ENCODE measurements at places on chromosomes 7 and 10. TPM values are rescaled to one million over a fixed set of nuclear protein-coding genes. Genes with fewer than 3 reads are reported as not detected.

- DNase-seq: no peak
These were observed 54.3 kb upstream of the NFKB2 start for GRCh38 chr10:102341038-102341688.

- DNase-seq: no peak
These were observed 54.8 kb downstream of the PPP1R17 start for GRCh38 chr7:31741852-31742251.

DNA sequence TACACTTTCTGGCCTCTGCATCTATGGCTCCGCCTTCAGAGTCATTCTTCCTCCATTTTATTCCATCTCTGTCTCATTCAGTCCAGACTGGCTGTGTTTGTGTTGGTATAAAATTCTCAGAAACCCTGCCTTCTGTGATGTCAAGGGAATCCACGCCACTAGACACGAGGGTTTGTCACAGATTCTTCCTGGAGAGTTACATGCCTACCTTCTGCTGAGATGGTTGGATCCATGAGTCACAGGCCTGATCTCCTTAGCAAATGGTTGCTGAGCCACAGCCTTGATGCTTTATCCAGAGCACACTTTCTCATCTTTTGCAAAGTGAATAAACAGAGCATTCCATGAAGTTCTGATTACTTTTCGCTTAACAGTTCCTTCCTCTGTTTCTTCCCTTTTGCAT is 35.9 kb upstream of the TSPAN33 start:
- no peak for DNase-seq

UTF1 gene
- 31.5 TPM for total RNA-seq

NUTM2A gene
- 0.83 TPM for total RNA-seq

DNA sequence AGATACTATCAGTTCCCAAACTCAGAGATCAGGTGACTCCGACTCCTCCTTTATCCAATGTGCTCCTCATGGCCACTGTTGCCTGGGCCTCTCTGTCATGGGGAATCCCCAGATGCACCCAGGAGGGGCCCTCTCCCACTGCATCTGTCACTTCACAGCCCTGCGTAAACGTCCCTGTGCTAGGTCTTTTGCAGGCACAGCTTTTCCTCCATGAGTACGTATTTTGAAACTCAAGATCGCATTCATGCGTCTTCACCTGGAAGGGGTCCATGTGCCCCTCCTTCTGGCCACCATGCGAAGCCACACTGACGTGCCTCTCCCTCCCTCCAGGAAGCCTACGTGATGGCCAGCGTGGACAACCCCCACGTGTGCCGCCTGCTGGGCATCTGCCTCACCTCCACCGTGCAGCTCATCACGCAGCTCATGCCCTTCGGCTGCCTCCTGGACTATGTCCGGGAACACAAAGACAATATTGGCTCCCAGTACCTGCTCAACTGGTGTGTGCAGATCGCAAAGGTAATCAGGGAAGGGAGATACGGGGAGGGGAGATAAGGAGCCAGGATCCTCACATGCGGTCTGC is 162.2 kb downstream of the EGFR start:
- DNase-seq: no peak

- no peak for DNase-seq
These were observed 3.3 kb downstream of the CASD1 start for GRCh38 chr7:94512735-94513564.

Data from H9 (cell line).